ENCODE measurements at places on chromosomes 7 and 10.

DNA sequence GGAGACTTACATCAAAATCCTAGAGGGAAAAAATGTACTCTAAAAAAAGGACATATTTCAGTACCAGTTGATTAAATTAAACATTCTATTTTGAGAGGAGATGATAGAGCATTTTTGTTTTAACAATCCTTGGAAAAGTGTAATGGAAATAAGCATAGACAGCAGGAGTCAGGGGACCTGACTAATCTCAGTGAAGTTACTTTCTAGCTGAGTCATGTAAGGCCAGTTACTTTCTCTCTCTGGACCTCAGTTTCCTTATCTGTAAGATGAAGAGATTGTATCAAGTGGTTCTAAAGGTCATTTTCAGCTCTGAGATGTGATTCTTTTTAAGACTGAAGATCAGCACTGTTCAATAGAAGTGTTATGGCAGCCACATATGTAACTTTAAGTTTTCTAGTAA lies 44.1 kb downstream of the VTI1A start:
- no peak for DNase-seq

DNA sequence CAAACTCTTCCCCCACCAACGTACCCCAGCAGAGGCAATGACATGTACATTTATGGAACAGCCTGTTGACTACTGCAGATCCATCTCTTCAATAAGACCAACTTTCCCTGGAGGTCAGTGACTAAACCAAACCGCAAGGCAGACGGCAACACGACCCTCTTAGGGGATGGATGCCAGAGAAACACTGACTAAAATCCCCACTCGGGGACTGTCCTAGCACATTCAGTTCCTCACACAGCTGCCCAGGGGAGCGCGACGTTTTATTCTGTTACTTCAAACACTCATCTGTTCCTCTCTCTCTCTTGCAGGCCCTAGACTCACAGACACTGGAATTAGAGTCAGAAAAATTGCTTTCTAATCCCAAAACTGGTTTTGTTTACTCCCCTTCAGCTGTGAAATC lies 146.5 kb upstream of the PRSS1 start:
- no peak for DNase-seq

DNA sequence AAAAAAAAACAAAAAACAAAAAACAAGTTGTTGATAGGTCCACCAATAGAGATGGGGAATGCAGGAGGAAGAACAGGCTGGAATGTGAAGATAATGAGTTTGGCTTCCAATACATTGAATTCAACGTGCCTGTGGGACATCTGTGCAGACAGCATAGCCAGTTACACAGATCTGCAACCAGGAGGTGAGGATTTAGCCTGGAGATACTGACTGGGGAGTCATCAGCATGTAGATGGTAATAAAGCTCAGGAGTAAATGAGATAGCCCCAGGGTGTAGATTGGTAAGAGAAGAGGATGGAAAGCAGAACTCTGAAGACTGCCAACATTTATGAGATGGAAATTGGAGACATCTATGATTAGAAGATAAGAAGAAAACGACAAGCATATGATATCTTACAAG lies 4.7 kb upstream of the TRIM8 start:
- no peak for DNase-seq

DNA sequence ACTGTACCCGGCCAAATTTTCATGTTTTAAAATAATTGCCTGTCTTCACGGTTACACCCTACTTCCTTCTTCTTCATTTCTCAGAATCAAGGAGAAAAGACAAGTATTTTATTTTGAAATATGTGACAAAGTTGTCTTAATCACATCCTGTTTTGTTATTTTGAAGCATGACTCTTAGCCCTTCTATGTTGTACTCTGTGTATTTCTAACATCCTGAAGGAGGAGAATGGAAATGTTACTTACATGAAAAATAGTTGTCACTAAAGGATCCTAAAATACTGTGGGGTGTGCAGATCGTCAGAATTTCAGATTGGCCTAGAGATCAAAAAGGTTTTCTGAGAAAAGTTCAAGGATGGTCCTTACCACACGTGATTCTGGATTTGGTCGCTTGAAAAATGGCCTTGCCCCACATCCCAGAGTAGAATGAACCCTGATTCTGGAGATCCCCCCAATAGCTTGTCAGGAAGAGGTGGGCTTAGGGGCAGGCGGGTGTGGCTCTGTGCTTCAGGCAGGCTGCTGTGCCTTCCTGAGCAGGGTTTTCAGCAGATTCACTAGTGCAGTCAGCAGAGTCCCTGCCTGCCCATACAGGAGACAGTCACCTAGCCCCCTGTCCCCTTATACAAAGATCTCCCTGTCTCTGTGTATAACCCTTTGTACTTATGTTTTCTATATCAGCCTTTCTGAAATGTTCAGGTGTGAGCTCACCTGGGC lies 8.6 kb downstream of the UPP1 start:
- DNase-seq, result no peak

DNA sequence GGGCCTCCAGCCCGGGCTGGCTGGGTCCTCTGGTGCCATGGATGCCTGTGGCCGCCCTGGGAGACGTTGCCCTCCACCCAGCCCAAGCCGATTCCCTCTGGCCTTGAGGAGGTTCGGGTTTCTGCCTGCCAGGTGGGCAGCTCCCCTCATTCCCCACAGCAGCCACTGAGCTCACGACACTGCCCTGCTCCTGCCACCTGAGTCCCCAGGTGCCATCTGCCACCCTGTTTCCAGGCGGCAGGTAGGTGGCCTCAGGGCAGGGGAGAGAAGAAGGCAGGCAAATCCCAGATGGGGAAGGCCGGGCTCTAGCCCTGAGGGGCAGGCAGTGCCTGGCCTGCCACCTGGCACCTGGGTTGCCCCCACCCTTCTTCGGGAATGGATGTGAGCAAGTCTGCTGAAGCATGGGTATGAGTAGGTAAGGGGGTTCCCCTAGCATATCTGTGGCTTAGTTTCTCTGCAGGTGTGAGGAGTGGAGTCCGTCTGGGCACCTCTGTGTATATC lies 92.2 kb upstream of the PPIF start:
- no peak for DNase-seq

- DNase-seq, result no peak
Observed at GRCh38 chr7:36312064-36312914, 77.4 kb upstream of the ANLN start.

DNA sequence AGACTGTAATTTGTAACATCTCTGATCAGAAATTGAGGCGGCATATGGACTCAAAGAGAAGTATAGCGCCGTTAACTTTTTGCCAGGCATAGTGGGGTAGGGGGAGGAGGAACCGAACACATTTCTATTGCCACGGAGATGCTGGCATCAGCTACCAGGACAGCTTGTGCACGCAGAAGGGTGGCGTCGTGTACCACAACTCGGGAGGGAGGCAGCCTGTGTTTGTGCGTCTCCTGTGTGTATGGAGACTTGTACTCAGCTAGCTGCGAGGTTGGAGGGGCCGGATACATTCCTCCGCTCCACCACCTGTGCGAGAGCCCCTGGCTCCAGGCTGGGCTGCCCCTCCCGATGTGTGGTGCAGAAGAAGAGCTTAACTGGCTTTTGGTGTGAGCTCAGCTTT lies 634.8 kb downstream of the TYW1 start:
- peak; percentile 69 for DNase-seq

DNA sequence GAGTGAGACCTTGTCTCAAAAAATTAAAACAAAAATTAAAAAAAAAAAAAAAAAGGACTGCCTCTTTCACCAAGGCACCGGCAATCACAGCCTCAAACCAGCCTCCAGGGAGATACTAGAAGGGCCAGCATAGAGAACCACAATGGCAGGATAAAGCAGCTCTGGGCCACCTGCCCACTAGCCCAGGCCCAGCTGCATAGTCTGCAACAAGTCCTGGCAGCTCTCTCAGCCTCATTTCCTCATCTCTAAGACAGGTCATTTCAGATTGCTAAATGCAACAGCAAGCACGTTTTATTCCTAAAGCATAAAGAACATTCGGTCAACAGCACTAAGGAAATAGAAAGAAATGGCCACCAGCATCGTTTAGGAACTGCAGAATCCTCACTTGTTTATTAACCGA lies 28.8 kb downstream of the XPNPEP1 start:
- DNase-seq, result no peak

DNA sequence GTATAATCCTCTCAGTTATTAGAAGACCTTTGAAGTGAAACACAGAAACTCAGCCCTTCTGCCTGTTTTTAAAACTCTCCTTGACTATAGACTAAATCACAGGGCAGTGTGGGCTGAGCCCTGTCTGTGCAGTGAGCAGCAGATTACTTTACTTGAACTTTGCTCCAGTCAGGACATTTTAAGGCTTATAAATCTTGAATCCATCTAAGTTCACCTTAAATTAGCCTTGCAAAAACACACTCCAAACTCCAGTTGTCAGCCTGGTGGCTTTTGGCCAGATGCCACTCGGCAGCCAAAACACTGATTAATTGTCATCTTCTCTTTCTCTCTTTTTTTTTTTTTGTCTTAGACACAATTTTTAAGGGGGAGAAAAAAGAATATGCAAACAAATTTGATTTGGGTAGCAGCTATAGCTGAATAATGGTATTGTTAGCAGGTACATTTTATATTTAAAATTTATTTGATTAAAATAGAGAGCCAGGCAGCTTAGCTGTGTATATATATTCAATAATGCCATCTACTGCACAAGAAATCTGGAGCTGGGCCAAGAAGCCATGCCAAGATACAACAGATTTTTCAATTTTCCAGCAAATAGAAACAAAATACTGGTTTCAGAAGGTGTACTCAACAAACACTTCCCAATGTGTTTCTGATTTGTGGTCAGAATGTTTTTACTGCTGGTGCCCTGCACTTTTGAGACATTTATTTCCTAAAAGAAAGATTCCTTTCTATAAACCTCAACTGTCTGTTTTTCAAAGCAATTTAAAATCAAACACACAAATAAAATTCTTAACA lies 247.7 kb downstream of the TFEC start:
- peak; percentile 20 for DNase-seq

DNA sequence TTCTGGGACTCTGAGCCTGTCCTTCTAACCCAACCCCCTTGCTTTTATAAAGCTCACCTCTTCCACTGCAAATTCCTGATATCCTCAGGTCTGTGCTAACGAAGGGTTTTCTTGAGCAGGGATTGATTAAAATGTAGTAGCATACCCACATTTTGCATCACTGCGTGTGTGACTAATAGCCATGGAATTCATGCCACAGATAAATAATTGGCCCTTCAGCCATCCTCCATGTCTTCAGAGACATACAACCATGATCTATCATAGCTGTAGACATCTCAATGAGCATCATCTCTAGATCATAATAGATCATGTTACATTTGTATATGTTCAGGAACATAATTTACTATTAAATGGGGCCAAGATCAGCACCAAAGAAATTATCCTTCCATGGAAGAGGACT lies 990.3 kb downstream of the KCNMA1 start:
- DNase-seq, result no peak

DNA sequence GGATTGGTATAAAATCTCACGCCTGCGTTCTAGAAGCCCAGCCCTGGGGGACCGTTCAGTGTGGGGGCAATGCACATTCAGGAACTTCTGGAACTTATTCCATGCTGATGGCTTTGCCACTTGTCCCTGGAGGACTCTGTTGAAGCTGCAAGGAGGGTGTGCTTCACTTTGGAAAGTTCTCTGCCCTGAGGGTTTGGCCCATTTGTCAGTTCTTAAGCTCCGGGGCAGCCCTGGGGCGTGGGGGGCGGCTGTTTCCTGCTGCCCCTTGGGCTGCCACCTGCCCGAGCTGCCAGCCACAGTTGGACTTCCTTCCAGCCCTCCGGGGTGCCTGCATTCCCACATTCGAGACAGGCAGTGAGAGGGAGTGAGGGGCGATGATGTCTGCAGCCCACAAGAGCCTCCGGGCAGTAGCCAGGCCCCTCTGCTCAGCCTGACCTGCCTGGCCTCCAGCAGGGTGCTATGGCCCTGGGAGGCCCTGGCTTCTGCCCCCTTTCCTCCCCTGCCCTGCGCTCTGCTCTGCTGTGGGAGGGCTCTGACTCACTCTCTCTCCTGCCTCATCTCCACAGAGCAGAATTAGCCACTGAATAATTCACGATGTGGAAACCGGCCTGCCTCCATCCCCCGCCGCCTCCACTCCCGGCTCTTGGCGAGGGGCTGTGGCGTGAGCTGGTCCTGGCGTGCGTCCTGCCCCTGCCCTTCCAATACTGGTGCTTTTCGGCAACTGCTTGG lies 1.9 kb downstream of the TTYH3 start:
- DNase-seq, result no peak

DNA sequence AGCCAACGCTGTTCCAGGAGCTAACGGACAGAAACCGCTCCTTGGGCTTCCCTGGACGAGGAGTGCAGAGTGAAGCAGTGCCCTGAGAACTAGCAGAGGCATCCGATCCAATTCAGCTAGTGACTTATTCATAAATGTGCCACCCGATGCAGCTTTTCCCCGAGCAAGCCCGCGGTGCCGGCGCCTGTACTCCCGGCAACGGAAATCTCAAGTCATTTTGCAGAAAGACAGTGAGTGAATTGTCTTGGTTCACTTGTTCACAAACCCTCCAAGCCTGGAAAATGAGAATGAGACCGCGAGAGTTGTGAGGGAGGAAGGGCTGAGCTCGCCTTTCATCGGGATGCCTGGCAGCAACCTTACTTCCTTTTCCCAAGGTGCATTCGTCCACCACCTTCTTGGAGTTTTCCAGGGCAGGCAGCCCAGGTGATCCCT lies 87.5 kb downstream of the COBL start:
- DNase-seq, result no peak

DNA sequence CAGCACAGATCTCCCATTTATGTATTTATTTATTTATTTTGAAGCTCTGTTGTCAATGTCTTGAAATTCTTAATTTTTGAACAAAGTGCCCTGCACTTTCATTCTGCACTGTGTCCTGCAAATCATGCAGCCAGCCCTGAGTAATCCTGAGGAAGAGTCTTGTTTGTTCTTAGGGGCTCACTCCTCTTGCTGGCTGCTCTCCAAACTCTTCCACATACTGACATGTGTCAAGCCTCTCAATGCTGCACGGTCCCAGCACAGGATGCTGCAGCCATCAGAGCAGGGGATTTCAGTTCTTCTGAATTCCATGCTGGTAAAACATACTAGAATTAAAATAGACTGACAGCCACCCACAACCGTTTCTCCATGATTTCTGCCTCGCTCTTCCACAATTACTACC lies 207.2 kb downstream of the PARD3 start:
- no peak for DNase-seq

- no peak for DNase-seq
Observed at GRCh38 chr7:12764458-12764891, 77.0 kb downstream of the ARL4A start.

DNA sequence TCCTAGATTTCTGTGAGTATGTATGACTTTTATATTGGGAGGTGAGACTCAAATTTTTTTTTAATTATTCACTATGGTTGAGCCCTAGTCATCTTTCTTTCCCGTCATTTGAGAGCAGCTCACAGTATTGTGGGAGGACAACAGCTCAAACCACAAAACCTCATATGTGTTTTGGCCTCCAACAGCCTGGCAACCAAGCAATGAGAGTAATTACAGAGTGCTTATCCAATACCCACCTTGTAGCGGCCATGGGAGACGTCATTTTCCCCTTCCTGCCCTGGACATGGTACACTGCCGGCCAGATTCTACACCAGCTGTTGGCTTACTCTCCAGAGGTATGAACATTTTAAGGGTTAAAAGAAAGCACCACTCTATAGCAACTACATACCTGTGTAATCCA lies 49.1 kb downstream of the DOCK4 start:
- DNase-seq, result no peak

- DNase-seq, result no peak
Observed at GRCh38 chr10:122486406-122487080, 25.2 kb downstream of the HTRA1 start.

- no peak for DNase-seq
Observed at GRCh38 chr7:137469191-137469811, 125.8 kb upstream of the PTN start.

GRCh38 chr10:86956848-86957448 lies 467 bp downstream of the MMRN2 start:
- DNase-seq, result no peak

GRCh38 chr7:43590862-43591557 lies 8.1 kb downstream of the STK17A start:
- no peak for DNase-seq
